Umbilical cord (tissue), 2 donors: ENCODE measurements at places on chromosomes 5 and 9.
A peak's percentile ranks its signal among the peaks of the same experiment; 100 is the strongest.

- DNase-seq: no peak
Measured at GRCh38 chr9:127976498-127976897, 4.3 kb downstream of the EEIG1 start.

DNA sequence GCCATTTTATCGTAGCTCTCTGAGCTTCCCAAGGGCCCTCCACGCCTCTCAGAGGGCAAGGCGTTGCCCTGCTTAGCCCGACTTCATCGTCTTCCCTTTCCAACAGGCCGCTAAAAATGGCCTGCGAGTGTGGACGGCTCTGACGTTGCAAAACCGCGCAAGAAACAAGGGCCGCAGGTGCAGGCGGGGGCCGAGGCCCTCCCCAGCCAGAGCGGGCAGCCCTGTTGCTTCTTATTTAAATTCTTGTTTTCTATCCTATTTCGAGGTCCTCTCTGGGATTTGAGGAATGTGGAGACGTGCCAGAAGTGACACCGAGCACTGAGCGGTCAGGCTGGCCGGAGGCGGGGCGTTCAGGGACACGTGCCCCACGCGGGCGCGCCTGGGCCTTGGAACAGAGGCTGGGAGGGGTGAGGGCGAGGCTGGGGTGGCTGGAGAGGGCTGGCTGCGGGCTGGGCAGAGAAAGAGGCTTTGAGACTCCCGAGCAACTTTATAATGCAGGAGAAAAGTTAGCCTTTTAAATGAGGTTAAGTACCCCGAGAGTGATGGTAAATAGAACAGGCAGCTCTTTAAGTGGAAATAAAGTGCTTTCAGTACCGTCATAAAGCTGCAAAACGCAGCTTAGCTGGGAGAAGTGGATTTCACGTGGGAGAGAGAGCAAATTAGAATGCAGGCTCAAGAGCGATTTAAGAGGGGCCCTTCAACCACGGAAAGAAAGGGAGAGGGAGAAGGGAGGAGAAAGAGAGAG lies 243.6 kb downstream of the AUH start:
- peak; percentile 79 for DNase-seq

GRCh38 chr5:177309351-177310191 lies 2.1 kb downstream of the MXD3 start:
- DNase-seq: peak; percentile 57

DNA sequence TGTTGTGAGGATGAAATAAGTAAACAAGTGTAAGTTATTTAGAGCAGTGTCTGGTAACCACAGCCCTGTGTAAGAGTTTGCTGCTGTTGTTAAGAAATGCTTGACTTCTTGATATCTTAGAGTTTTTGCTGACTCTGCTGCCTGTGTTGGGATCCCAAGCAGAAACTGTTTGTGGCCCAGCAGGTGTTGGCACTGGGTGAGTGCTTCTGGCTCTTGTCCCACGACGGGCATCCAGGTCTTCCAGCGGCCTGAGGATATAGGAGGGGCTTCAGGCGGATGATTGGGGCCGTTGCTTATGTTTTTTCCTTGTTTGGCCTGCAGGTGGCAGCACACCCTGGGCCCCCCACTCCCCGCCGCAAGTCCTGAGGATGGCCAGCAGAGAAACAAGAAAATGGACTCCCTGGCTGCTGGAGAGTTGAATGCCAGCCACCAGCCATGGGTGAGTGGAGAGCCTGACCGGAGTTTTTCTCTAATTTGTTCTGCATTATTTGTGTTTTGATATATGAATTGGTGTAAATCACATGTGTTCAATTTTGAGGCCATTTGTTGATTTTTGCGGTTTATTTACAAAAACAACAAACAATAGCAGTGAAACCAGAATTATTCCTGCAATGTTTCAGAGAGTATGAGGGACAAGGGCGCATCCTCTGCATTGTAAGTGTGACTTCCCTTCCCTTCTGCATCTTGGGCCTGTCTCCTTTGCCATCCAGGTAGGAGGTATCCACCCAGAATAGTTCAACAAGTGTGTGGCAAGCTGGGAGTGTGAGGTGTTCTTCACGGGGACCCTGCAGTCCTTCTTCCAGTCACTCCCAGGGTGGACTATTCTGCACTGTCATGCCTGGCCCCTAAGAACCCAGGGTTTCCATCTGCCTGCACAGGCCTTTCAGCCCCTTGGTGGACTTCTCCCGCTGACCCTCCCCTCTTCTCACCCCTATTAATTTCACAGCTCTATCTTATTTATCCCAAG lies 50.3 kb downstream of the SLC22A5 start:
- peak; percentile 78 for DNase-seq

GRCh38 chr9:36214571-36214970 lies 23.9 kb downstream of the CLTA start:
- DNase-seq: peak; percentile 88

DNA sequence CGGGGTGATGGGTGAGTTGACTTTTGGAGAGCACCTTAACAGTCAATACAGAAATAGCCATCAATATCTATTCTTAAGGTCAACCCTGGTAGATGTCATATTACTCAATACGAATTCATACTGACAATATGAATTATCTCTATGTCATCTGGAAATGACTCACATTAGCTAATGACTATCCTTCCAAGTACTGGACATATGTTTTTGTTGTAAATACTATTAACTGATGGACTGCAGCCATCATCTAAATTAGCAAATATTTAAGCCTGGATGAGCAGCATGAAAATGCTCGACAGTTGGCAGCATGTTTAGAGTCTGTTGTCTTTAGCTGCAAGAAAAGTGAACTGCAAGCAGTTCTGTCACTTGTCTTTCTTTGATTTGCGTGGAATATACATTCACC lies 19.6 kb upstream of the ISOC1 start:
- no peak for DNase-seq

GRCh38 chr5:1895739-1896420 lies 13.2 kb upstream of the IRX4 start:
- DNase-seq: no peak

- DNase-seq: no peak
Measured at GRCh38 chr9:121839726-121840500, 188.5 kb downstream of the DAB2IP start.

GRCh38 chr9:73880101-73880500 lies 617.0 kb upstream of the RORB start:
- no peak for DNase-seq

DNA sequence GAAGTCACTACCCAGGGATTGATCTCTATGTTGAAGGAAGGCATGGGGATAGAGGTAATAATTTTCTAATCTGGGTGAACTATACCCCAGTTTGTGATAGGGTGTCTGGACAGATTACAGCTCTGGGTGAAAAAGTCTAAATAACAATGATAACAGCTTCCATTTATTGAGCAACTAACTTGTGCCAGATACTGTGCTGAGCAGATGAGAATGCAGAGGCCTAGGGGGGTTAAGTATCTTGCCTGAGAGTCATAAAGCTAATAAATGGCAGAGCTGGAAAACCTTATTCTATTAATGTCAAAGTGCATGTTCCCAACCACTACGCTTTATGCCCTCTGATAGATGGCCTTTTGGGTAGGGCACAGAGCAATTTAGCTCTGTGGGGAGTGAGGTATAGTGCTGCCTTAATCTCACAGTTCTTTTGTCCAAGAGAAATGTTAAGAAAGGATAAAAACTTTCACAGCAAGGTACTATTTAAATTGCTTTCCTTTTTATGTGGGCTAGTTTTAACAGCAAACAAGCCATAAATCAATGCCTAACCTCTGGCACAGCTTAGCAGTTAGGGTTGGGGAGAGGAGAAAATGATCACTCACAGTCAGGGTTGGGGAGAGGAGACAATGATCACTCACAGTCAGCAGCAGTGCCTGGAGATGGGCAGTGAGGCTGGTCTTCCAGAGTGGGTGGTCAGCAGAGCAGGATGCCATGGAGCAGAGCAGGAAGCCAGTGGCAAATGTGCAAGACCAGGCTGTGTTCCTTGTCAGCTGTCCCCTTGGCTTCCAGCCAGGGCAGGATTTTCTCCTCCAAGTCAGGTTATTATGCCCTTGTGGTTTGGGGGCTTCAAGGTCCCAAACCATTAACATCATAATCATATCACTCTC lies 187.0 kb downstream of the CARTPT start:
- peak; percentile 42 for DNase-seq

- DNase-seq: peak; percentile 25
Measured at GRCh38 chr9:22103685-22104575, 94.8 kb upstream of the CDKN2B start.

DNA sequence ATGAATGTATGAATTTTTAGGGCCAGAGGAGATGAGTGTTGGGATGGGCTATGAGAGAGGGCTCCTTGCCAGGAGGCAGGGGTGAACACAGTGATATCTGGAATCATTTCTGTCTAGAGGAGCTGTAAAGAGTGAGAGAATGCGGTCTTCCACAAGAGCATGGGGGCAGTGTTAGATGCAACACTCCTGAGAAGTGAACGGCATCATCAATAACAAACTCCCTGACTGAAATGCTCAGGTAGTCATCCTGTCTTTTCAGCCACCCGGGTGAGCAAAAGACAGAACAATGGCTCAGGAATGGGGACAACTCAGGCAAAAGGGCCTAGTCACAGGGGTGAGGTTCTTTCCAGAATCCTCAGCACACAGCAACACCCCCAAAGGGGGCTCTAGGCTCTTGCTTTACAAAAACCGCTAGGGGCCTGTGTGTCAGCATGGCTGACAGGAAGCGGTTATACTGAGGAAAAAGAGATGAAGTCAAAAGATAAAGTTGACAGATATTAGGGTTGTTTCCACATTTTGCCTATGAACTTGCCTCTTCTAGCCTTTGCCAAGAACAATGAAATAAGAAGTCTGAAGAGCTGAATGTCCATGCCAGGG lies 104.6 kb upstream of the LRRTM2 start:
- no peak for DNase-seq

GRCh38 chr9:37620396-37620795 lies 28.0 kb upstream of the TOMM5 start:
- no peak for DNase-seq

GRCh38 chr9:88307136-88307535 lies 81.1 kb upstream of the SPIN1 start:
- DNase-seq: no peak

DNA sequence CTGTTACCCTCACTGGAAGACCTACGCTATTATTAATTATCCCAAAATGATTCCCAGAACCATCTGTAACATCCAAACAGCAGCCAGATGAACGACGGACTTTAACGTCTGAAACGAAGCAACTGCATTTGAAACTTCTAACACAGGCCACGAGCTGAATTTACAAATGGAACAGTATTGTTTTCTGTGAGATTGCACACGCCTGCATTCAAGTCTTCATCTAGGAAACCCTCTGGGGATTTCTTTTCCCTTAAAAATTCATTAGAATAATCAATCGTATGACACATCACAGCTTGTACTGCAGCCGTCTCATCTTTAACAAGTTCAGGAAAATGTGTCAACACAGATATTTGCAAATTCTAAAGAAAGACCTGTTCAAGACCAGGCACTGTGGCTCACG lies 80.2 kb downstream of the MYO10 start:
- no peak for DNase-seq

DNA sequence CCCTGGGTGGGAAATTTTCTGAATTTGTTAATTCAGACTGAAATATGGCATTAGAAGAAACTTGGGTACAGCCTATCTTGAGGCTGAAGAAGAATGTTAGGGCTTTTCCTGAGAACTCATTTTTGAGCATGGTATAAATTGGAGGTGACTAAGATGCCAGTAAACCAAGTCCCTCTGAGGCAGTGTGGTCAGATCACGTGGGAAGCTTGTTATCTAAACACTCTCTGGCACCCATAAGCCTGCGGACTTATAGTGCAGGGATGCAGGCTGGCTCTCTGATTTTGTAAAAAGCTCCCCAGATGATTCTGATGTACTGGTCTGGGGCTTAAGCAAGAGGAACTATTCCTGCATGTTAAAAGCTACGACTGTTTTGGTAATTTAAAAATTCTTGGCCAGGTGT lies 34.3 kb downstream of the MTMR12 start:
- DNase-seq: peak; percentile 83

GRCh38 chr9:134463280-134463679 lies 137.0 kb downstream of the RXRA start:
- DNase-seq: no peak

DNA sequence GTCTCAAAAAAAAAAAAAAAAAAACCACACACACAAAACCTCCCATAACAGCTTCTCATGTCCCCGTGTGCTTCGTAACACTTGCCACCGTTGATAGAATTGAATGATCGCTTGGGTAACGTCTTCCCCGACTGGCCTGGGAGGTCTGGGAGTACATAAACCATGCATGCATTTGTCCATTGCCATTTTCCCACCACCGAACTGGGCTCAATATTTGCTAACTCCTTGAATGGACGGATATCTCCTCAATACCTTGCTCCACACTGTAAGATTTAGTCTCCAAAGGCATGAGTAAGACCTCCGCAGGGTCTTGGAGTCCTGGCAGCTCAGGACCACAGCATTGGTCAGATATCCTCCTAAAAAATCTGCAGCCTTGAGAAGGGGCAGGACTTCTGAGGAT lies 3.2 kb upstream of the P4HA2 start:
- no peak for DNase-seq

GRCh38 chr5:137666461-137666850 lies 69.4 kb downstream of the KLHL3 start:
- DNase-seq: no peak

DNA sequence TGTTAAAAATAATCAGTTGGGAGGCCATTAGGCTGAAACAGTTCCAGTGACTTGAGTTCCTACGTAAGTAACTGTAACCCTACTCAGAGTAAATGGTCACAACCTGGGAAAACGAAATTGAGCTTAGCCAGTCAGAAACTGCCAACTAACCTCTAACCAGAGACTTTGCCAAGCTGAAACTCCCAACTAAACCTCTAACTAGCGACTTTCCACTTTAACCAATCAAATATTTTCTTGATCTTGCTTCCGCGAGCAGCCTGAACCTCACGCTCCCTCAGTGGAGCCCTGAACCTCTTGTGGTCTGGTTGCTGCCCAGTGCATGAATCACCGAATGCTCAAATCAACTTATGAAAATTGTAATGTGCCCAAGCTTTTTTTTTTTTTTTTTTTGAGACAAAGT lies 156.2 kb downstream of the MED10 start:
- no peak for DNase-seq

- DNase-seq: peak; percentile 50
Measured at GRCh38 chr9:90698871-90699440, 56.3 kb upstream of the DIRAS2 start.

GRCh38 chr9:70100362-70100761 lies 56.7 kb downstream of the MAMDC2 start:
- peak; percentile 66 for DNase-seq

DNA sequence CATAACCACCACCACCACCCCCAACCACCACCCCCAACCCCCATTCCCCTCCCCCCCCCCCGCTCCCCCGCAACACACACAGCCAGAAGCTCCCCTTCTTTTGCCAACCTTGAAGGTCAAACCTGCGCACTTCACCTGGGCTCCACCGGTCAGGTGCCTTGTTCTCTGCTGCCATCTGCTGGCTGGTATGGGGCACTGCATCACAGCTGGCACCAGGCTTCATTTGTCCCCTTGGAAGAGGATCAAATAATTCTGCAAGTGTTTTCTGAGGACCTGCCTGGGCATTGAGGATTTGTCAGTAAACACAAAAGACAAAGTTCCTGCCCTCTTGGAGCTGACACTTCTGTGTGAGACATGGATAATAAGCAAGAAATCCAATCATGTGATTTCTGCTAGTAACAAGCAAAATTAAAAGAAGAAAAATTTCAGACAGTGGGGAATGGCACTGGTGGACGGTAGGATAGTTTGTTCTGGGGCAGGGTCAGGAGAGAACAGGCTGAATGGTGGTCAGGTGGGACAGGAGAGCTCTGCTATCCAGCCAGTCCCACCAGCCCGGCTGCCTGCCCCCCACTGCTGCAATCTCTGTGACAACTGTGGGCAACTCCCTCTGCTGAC lies 55.6 kb upstream of the LMX1B start:
- DNase-seq: peak; percentile 44

GRCh38 chr5:146967646-146968045 lies 89.1 kb upstream of the PPP2R2B start:
- no peak for DNase-seq

GRCh38 chr5:119840175-119840574 lies 210.8 kb downstream of the FAM170A start:
- DNase-seq: no peak

GRCh38 chr5:115995351-115995750 lies 33.1 kb downstream of the LVRN start:
- no peak for DNase-seq
